ENCODE measurements at places on chromosomes 11 and 22.

DNA sequence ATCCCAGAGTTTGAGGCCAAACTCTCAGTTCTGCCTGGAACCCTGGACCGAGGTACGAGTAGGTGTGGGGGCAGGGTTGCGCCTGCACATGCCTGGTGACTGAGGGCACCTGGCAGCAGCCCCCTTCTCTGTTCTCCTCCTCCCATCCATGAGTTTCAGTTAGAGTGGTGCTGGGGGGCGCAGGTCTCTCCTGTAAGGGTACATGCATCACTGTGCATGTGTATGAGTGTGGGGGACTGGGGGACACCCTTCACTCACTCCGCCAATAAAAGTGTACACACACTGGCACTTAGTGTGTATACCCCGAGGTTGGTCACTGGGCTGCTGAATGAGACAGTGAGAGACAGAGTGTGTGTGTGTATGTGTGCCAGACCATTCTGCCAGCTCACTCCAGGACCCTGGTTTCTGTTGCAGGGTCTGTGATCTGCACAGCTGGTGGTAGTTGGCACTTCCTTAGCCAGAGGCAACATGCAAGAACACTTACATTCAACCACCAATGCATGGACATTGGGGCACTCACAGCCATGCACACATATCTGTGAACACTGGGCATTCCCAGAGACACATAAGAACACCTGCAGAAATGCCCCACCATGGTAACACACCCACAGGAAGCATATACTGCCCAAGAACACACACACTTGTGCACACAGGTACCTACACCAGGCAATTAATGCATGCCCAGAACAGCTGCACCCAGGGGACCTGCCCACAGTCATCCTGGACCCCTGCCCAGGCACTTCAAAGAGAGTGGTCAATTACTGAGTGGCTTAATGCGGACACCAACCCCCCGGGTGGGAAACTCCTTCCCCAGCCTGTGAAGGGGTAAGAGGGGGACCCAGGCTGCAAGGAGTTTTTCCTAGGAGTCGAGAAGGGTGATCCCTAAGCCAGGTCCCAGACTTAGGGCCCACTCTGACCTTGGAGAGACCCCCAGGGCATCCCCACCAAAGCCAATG lies 1.2 kb upstream of the NRXN2 start:
- no peak for DNase-seq

DNA sequence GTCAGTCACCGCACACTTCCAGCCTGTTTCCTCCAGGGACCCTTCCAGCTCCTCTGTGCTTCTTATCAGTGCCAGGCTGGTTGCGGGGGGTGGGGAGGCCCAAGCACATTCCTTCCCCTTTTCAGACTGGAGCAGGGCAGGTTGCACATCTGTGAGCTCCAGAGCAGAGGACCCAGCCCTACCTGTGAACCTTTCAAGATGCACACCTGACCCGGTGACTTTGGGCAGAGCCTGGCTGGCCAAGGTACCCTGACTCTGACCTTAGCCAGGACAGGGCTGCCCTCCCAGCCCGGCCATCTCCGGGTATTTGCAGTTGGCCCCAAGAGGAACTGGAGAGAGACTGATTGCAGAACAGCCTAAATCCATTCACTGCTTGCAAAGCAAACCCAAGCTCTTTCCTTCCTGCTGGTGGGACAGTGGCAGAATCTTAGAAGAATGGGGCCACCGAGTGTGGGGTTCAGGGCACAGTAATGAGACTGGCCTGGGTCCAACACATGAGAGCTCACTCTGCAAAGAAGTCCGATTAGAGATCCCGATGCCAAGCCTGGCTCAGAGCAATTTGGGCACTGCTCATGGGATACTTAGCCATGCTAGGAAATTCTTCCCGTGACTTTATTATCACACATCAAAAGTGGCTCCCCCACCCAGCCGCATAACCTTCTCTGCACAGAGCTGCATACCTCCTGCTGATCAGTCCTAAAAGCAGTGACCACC lies 64.7 kb upstream of the CCND1 start:
- no peak for DNase-seq

DNA sequence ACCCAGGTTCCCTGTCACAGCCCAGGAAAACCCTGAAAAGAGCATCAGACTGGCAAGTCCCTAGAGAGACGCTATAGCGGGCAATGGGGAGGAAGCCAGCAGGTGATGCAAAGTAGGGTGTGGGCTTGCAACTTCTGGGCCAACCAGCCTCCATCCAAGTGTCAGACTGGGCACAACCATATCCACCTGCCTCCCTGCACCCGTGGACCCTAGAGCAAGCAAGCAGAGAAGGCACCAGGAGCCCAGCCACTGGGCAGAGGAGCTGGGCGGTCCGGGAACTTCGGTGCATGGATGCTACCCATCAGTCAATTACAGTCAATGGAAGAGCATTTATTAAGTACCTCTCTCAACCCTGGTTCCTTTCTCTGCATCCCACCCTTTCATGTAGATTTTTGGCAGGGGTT lies 2.8 kb downstream of the NECTIN1 start:
- DNase-seq: no peak

- DNase-seq: no peak
These were observed 60.7 kb downstream of the MCM5 start for GRCh38 chr22:35460688-35461087.

GRCh38 chr22:20951932-20952380 lies 15.1 kb upstream of the AIFM3 start:
- DNase-seq: no peak

GRCh38 chr11:67118181-67118766 lies 789 bp upstream of the KDM2A start:
- DNase-seq: peak; percentile 51

GRCh38 chr11:46916286-46917108 lies 1.9 kb downstream of the LRP4 start:
- peak; percentile 96 for DNase-seq

GRCh38 chr22:48099671-48100070 lies 1337.2 kb downstream of the TBC1D22A start:
- no peak for DNase-seq

GRCh38 chr11:122365610-122366360 lies 249.8 kb upstream of the BLID start:
- no peak for DNase-seq

GRCh38 chr11:104650234-104650633 lies 248.0 kb downstream of the CASP12 start:
- peak; percentile 22 for DNase-seq

GRCh38 chr11:76610371-76610770 lies 60.2 kb downstream of the LRRC32 start:
- no peak for DNase-seq

DNA sequence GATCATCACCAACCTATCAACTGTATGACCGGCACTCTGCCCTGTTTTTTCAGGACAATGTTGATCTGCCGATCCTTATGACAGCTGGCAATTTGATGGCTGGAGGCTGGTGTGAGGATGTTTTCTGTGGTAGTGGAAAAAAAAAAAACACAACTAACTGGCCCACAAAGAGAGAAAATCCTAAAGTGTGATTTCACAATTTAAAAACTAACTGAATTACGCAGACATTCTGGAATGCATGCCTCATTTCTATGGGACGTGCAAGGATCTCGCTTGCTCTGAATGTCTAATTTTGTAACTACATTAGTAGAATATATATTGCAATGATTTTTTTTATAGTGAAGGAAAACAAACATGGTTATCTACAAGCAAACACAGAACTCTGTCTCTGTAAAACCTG lies 590.5 kb downstream of the ETS1 start:
- DNase-seq: no peak

DNA sequence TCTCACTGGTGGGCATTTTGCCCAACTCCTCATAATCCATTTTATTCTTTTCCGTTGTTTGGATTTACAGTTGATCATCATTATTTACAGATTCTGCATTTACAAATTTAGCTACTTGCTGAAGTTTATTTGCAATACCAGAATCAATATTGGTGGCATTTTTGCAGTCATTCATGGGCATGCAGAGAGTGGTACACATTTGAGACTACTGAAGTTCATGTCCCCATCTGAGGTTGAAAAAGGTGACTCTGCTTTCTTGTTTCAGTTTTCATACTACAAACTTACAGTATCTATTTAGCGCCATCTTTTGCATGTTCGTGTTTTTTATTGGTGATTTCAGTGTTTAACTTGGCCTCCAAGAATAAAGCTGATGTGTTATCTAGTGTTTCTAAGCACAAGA lies 318.7 kb upstream of the CTSC start:
- no peak for DNase-seq

GRCh38 chr11:132154781-132155180 lies 784.4 kb downstream of the NTM start:
- peak; percentile 83 for DNase-seq

GRCh38 chr11:72422414-72422813 lies 11.9 kb downstream of the CLPB start:
- no peak for DNase-seq

DNA sequence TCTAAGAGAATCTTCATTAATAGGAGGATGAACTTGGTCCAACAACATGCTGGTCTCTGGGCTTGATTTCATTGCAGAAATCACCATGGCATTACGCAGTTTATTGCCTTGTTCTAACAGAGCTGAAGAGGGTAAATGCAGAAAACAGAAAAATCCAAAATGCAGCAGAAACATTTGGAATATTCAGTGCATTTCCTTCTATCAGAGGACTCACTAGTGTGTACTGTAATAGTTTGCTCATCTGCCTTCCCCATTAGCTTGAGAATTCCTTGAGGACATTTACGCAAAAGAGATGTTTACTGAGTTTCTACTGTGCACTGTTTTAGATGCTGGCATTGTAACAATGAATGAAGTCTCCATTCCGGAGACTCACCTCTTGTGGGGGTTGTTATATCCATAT lies 37.4 kb downstream of the C2CD3 start:
- no peak for DNase-seq

- DNase-seq: no peak
These were observed 14.4 kb downstream of the IL18BP start for GRCh38 chr11:72012897-72013721.

GRCh38 chr22:37059876-37060449 lies 8.4 kb downstream of the KCTD17 start:
- no peak for DNase-seq

DNA sequence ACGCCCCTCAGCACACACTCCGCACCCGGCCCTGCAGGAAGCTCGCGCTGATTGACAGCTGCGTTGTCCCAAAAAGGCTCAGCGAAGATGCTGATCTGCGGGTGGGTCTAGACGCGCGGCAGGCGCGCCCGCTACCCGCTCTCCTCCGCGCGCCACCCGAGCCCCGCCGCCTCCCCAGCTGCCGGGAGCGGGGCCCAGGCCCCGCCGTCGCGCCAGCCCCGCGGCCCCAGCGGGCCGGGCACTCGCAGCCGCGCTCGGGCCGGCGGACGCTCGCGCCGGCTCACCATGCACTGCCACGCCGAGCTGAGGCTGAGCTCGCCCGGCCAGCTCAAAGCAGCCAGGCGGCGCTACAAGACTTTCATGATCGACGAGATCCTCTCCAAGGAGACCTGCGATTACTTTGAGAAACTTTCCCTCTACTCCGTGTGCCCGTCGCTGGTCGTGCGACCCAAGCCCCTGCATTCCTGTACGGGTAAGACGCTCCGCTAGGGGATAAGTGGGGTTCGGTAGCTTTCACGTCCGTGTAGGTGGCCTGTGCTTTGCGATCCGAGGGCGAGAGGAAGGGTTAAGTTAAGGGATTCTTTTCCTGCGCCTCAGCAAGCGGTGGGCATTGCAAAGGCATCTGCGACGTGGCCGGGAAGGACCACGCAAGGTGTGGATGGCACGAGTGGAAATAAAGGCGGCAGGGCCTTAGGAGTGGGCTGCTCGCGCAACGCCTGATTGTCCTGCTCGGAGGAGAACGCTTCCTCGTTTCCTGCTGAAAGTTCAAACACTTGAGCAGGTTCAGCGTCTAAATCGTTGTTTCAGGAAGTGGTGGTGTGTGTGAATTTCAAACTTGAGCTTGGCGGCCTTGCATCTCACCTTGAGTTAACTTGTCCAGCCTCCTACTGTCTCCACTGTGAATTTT lies at the start of gene BARX2:
BARX2 (plus strand) TSS at position 98 of the 907 bp plus-strand sequence; CDS start at position 286, 188 bp downstream.
- DNase-seq: peak; percentile 94

DNA sequence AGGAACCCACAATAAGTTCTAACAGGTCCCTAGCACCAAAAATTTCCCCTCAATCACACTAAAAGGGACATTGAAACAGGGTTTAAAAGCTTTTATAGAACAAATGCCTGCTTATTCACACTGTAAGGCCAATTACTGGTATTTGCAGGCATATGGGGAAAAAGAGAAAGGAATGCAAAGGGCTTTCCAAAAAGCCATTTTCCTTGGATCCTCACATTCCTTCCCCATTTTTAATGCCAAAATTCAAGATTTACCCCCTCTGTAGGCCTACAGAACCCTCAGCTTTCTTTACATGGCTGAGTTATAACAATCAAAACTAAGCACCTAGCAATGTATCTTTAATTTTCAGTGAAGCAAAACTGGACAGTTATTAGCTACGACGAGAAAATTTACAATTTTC lies 102.0 kb downstream of the SBF2 start:
- no peak for DNase-seq

DNA sequence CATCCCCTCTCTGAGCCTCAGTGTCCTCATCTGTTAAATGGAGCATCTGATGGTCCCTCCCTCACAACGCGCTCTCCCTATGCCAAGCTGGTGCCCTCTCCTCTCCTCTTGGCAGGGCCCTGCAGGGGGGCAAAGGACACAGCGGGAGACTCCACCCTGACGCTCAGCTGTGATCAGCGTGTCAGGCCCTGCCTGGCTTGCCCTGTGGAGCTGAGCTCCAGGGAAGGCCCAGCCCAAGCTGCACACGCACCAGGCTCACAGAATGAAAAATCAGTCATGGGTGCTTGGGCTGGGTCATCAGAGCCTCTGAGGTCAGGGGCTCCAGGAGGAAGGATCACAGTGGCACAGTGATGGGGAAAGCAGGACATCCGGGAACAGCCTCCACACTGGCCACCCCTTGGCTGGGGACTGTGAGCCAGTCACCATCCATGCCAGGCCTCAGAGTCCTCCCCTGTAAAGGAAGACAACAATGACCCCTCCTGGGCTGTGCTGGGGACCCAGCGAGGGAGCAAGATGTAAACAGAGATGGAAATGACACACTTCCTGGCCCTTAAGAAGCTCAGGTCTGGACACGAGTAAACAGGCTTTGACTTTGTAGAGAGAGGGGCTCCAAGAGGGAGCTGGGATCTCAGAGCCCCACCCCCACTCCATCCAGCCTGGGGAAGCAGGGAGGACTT lies 36.6 kb downstream of the RPL3 start:
- no peak for DNase-seq

DNA sequence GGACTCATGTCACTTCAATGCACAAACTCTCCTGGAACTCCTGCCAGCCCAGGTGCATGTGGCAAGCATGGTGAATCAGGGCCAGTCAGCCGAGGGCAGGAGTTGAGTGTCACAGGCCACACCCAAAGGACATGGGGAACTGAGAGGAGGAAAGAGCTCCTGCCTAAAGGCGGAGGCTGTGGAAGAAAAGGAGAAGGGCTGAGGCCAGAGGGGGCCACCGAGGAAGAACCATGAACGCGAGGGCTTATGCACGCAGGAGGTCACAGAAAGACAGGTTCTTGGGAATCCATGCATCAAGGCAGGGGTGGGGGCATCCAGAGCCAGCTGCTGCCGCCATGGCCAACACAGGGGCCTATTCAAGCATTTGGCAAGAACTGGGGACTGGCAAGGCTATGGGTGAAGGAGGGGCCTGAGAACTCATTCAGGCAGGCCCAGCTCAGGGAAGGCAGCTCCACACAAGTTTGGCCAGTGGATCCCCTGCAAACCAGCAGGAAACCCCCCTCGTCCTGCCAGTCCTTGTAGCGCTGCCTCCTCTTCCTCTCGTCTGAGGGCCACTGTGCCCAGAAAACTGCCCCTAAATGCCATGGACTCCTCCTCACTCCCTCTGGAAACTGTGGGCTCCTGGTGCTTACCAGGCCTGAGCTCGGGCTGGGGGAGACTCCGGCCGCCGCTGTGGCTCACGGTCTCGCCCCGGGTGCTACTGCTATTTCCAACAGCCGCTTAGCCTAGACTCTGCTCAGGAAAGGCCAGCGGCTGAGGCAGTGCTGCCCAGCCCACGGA lies 15.4 kb downstream of the PPM1F start:
- no peak for DNase-seq
